GM12864 (cell line): ENCODE measurements at places on chromosomes 1 and 21.

DNA sequence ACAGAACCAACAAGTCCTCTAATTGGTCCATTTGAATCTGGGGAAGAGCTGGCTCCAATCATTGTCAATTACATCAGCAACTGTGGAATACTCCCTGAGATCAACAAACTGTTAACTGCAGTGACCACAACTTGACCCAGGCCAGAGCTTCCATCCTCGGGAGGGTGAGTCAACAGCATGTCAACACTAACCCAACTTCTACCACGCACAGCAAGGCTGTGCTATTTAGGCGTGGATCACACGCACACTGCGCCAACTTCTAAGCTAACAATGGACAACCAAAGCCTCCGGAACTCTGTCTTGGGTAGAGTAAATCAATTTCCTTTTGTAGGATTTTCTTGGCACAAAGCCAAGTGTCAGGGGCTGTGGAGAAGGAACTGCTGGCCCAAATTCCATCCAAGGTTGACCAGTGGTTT lies 30.4 kb downstream of the APP start:
- DNase-seq, result no peak

GRCh38 chr1:40183055-40183710 lies 22.0 kb downstream of the RLF start:
- no peak for DNase-seq

- DNase-seq, result no peak
Observed at GRCh38 chr1:52709016-52709415, 10.9 kb upstream of the COA7 start.

DNA sequence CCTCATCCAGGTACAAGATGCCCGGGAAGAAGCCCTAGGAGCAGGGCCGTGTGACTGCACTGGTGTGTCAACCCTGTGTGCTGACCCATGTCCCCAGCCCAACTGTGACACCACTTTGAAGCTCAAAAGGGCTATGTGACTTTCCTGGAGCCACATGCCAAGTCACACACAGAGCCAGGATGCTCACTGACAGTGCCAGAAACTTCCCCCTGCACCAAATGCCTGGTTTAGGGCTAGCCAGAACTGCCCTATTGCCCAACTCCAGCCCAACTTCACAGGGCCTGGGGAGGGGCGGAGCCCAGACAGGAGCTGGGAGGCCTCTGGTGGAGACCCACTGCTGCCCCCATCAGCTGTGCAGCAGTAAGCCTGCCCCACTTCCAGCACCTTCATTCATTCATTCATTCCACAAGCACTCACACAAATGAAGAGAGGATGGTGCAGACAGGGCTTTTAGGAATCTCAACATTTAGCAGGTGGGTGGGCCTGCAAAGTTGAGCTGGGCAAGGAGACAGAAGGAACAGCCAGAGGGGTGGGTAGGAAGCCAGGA lies 36.7 kb downstream of the KCNQ4 start:
- DNase-seq, result no peak

DNA sequence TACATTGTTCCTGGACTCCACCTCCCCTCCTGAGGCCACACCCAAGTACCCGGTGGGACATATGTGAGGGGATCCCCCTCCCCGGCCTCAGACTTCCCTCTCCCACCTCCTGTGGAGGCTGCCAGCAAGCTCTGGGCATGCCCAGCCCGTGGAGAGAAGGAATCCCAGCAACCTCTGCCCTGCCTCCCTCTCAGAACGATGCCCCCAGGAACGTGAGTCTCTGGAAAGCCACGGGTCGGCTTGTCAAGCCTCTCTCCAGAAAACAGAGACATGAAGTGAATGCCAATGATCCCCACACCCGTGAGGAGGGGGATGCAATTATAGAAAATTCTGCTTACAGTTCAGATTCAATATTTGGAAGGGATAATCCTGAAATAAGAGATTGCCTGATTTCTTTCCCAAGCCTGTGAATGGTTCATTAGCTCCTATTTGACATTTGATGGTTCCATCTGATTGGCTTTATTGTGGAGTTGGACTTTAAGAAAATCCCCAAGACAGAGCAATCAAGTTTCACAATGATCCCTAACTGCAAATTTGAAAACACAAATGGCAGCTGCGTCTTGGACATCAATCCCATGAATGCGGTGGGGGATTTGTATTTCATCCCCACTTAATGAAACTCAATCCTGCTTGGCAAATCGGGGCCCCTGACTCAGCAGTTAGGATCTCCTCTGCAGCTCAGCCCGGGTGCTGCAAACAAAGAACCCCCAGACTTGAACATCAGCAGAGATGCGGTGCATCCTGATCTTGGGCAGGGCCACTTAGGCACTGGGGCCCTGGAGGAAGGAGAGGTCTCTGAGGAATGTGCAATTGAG lies 9.1 kb upstream of the GUCA2B start:
- no peak for DNase-seq

GRCh38 chr1:169109561-169110134 lies 3.2 kb downstream of the ATP1B1 start:
- DNase-seq, result no peak

GRCh38 chr1:209777587-209777986 lies 6.8 kb downstream of the C1orf74 start:
- DNase-seq, result no peak

DNA sequence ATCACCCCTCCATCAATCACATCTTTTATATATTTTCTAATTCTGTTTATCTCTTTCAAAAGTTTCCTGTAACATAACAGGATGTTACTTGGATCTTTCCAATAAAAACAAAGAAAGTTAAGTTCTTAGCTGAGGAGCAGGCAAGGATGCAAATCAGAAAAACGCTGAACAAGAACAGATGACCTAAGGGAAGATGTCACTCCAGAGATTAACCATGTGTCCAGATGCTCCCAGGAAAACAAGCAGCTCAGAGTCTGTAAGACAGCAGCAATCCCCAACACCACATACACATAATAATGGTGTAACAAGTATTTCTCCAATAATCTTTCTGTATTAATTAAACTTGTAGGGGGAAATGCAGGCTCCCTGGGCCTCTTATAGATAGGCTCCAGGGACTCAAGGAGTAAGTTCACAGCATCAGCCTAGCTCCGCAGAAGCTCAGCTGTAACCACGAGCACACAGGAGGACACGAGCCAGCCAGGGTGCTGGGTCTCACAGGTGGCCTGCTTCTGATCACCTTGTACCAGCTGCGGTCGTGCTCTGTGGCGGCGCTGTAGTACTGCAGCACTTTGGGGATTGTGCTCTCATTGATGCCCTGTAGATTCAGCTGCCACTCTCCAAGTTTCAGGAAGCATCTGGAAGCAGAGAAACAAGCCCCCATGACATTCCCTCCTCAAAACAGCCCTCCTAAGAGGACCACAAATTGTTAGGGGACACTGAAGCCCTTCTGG lies 33.1 kb upstream of the EXOSC10 start:
- no peak for DNase-seq

- no peak for DNase-seq
Observed at GRCh38 chr1:6601923-6602668, 573 bp downstream of the KLHL21 start.

DNA sequence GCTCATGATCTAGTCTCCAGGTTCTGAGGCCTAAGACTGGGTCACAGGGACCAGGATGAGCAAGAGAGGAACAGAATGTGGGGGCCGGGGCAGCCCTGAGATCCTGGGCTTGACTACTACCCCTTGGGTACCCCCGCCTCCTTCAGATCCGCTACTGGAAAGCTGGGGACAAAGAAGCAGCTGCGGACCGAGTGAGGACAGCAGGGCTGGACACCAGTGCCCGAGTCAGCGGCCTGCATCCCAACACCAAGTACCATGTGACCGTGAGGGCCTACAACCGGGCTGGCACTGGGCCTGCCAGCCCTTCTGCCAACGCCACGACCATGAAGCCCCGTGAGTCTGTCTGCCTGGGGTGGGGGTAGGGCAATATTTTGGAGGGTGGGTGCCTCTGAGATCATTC lies 12.5 kb downstream of the TMEM81 start:
- DNase-seq, result no peak

DNA sequence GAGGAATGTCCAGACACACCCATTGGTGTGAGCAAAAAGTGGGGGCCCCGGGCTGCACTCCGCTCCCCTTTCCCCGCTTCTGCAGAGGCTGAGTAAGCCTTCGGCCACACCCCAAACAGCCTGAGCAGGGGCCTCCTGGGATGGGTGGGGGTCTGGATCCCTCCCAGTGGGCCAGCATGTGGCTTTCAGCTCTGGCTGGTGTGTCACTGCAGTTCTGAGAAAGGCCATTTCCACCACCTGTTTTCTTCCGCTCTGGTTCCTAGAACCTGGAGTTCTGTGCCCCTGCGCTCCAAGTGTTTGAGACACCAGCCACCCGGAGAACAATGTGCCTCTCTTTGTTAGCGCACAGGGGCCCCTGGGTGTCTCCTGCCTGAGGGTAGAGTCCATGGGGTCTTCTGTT lies 30.9 kb downstream of the SLC37A1 start:
- DNase-seq, result no peak

- DNase-seq, result no peak
Observed at GRCh38 chr1:5611851-5612250, 380.4 kb downstream of the NPHP4 start.

- no peak for DNase-seq
Observed at GRCh38 chr1:1775327-1776226, 2.7 kb downstream of the NADK start.

GRCh38 chr1:173364827-173365226 lies 112.3 kb upstream of the PRDX6 start:
- DNase-seq, result no peak

DNA sequence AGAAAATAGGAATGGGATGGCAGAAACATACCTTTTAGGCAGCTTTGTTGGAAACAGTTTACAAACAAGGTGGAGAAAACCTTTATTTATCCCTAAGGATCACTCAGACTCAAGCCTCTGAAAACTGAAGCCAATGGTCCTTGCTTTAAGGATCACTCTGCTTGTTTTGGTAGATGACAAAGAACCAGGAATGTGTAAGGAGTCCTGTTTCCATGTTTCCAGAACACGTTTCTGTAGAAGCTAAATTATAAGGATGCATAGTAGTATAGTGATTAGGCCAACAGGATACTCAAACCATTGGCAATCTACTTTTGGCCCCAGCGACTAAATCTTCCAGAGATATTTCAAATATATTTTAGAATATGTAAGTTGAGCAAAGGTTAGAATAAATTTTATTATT lies 149.1 kb upstream of the HP1BP3 start:
- DNase-seq, result no peak

GRCh38 chr1:57089855-57090254 lies 124.0 kb upstream of the C8B start:
- no peak for DNase-seq
